ENCODE measurements at places on chromosomes 4 and X.

- no peak for DNase-seq
Measured at GRCh38 chr4:60683357-60683756, 516.8 kb upstream of the ADGRL3 start.

- no peak for DNase-seq
Measured at GRCh38 chr4:154625971-154626370, 13.5 kb upstream of the FGG start.

GRCh38 chr4:119730671-119730950, 102.0 kb upstream of the PDE5A start:
- no peak for DNase-seq

DNA sequence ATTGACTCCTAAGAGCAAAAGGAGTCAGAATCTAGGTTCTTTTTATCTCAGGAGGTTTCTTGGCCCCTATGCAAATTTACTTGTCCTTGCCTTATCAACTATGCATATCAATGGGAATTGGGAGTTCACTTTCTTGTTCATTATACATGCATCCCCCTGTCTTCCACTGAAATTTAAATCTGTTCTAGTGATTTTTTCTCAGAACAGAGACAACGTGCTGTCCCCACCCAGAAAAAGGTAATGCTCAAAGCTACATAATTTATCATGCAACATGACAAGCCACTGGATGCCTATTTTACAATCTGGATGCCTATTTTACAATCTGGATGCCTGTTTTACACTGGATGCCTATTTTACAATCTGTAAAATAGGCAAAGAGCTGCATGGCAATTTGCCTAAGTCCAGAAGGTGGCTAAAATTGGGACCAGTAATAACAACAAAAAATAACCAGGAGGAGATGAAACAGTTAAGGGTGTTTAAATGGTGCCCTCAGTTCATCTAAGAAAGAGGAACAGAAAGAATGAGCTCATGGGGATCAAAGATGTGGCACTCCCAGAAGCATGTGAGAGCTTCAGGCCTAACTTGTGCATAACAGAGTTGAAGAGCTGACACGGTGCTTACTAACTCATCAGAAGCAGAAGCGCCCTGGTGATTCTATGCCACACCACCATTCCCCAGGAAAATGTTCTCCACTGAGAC, 537.8 kb upstream of the BOD1L1 start:
- DNase-seq = no peak

DNA sequence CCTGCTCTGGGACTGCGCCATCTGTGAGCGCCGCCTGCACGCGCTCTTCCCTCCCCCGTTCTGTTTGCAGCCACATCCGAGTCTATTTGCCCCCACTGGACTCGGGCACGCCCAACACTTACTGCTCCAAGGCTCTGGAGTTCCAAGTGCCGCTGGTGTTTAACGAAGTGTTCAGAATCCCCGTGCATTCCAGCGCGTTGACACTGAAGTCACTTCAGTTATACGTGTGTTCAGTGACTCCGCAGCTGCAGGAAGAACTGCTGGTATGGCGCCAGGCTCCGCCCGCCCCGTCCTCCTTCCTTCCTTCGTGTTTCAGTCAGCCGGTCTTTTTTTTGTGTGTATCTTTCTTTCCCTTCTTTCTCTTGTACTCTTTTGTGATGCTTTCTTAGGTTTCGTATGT, 30.7 kb upstream of the CLCN4 start:
- DNase-seq = no peak

GRCh38 chr4:74738464-74739143, 55.7 kb downstream of the BTC start:
- DNase-seq = no peak

- no peak for DNase-seq
Measured at GRCh38 chr4:45477311-45477733, 646.5 kb downstream of the GABRG1 start.

GRCh38 chr4:89308161-89308500, 531 bp upstream of the GPRIN3 start:
- no peak for DNase-seq

All from activated CD4-positive, alpha-beta T cell treated with anti-CD3 and anti-CD28 coated beads, Interleukin-2, Interleukin-6, amounts not matched to agents 100 ng/mL and 50 ng/mL, durations not matched to agents 16 hours and 8 hours (primary cell).